ENCODE measurements at places on chromosomes 2 and 18.

DNA sequence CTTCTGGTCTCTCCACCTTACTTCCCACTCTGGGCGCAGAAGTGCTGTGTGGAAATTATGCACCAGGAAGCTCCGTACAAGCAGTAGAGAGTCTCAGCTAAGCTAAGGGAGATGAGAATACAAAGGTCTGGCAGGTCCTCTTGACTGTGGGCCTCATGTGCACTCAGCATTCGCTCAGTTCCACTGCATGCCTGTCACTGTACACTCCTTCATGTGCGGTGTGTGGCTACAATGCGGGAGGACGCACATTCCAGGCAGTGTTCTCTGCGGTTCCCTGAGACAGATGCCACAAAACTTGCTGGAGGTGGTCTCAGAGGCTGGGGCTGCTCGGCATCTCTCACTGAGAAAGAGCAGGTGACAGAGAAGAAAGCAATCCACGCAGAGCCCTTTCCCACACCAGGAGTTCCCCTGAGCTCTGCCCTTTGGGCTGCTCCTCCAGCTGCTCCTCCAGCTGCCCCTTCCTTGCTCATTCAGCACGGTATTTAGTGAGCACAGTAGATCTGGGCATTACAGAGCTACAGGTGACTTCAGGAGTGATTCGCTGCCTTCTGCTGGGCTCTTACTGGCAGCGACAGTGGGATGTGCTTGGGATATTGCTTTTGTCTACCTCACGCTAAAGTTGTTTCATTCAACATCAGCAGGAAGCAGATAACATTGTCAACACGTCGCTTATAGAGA lies 176.6 kb downstream of the SH3RF3 start:
- DNase-seq, result no peak

DNA sequence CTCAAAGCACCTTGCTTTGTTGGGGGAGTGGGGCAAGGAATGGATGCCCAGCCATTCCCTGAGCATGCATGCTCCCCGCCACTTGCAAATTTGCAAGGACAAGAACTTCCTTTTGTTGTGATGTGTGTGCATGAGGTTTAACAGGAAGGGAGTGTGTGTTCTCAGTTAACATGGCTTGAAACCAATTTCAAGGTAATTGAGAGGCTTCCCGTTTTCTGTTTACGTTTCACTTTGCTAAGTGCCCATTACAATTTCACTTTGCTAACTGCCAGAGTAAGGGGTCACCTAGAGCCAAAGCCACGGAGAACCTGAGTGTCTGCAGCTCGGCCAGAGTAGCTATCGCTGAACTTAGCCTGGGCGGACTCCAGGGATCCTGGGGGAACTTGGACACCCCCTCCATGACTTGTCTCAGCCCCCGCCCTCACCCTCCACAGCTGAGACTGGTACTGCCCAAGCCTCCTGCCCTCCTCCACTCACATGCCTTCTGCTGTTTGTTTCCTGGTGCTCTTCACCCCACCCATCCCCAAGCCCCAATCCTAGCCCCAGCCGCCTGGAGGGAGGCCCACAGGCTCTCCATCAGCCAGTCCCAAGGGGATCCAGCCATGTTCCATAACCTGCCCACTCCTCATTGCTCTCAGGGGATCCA lies 53.6 kb upstream of the LAPTM4A start:
- DNase-seq, result no peak

GRCh38 chr2:56806924-56807323 lies 623.1 kb downstream of the CCDC85A start:
- DNase-seq, result no peak

GRCh38 chr18:5294113-5294456 lies 1.4 kb downstream of the ZBTB14 start:
- no peak for DNase-seq

- no peak for DNase-seq
Observed at GRCh38 chr2:18927525-18928232, 338.3 kb upstream of the NT5C1B start.

GRCh38 chr2:238905644-238906043 lies 57.8 kb downstream of the TWIST2 start:
- DNase-seq, result no peak

- no peak for DNase-seq
Observed at GRCh38 chr2:239055756-239056493, 208.0 kb downstream of the TWIST2 start.

DNA sequence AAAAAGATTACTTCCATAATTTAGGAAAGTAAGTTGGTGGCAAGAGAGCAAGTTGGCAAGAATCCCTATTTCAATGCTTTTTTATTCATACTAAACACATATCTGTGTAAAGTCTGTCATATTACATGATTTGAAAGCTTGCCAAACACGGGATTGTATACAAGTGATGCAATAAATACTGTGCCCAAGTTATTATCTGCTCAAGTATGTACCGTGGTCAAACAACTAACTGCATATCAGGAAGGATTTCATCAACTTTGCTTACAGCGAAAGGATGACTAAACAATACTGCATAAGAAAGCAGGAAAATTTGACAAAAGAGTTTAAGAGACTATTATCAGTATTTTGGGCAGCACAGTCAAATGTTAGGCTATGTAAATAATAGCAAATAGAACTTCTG lies 69.6 kb upstream of the SCN1A start:
- no peak for DNase-seq

DNA sequence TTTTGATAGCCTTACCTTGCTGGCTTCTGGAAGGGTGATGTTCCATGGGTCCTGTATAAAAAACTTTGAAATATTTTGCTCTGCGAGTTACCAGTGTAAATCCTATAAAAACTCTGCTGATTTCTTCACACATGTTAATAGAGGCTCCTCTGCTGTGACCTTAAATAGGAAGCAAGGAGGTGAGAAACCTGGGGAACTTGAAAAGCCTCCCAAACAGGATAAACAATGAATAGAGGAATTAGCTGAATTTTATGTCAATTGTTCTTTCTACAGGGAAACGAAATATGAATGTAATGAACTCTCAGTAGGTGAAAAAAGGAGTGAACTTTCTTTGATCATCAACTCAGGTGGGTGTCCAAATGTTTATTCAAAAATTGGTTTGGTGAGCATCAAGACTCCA lies 10.8 kb upstream of the CCL20 start:
- DNase-seq, result no peak

Measured in GM04504 (cell line).